Urinary bladder (tissue), 4 donors: ENCODE measurements at places on chromosomes 5 and 9. TPM values are rescaled to one million over a fixed set of nuclear protein-coding genes. Genes with fewer than 3 reads are reported as not detected.

GOLM1 gene
- 22.4 TPM for polyA plus RNA-seq

GRCh38 chr9:31774571-31774970 lies 609.9 kb upstream of the ACO1 start:
- no peak for DNase-seq

LEAP2 gene
- 5.6 TPM for polyA plus RNA-seq

- DNase-seq = no peak
Observed at GRCh38 chr5:123124859-123125595, 36.0 kb downstream of the PRDM6 start.

CRHBP gene
- 0.94 TPM for polyA plus RNA-seq

- DNase-seq = no peak
Observed at GRCh38 chr9:137022662-137023008, 5.4 kb downstream of the ABCA2 start.

- no peak for DNase-seq
Observed at GRCh38 chr9:80326105-80326504, 754.3 kb downstream of the TLE4 start.

DNA sequence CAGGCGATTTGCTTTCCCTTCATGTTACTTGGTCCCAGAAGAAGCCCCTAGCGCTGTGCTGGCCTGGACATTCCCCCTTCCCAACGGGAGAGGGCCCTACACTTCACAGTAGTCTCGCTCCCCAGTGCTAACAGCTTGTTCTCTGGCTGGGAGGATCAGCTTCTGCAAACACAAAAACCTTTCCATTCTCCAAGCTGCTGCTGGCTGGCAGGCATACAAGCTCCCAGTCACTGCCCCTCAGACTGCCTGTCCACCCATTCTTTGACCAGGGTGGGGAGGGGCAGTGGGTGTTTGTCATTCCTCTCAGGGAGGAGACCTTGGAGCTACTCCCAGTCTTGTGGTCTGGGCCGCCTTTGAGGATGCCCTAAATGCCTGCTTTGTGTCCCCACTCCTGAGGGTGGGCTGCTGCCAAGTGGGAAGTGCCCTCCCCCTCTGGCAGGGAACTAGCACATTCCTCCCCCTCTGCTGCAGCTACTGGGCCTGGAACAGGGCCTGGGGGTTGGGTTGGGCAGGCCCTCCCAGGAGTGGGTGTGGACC lies 20.8 kb downstream of the ENHO start:
- no peak for DNase-seq

GRCh38 chr5:21680196-21680595 lies 1172.9 kb downstream of the CDH12 start:
- no peak for DNase-seq

NPR3 gene
- polyA plus RNA-seq = 1.8 TPM

DNA sequence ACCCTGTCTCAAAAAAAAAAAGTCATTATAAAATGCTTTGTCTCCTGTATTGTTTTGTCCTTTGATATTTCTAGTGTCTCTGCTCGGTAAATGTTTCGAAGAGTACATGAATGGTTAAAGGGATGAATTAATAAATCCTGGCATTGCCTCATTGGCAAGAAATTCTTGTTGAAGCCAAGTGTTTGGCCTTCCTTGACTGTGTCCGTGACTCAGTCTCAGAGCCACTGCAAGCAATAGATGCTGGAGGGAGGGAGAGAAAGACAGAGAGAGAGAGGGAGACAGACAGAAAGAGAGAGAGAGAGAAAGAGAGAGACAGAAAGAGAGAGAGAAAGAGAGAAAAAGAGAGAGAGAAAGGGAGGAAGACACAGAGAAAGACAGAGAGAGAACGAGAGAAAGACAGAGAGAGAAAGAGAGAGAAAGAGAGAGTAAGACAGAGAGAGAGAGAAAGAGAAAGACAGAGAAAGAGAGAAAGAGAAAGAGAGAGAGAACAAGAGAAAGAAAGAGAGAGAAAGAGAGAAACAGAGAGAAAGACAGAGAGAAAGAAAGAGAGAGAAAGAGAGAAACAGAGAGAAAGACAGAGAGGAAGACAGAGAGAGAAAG lies 72.5 kb upstream of the RXRA start:
- DNase-seq = no peak

- DNase-seq = no peak
Observed at GRCh38 chr5:169746147-169746694, 109.1 kb downstream of the DOCK2 start.

DNA sequence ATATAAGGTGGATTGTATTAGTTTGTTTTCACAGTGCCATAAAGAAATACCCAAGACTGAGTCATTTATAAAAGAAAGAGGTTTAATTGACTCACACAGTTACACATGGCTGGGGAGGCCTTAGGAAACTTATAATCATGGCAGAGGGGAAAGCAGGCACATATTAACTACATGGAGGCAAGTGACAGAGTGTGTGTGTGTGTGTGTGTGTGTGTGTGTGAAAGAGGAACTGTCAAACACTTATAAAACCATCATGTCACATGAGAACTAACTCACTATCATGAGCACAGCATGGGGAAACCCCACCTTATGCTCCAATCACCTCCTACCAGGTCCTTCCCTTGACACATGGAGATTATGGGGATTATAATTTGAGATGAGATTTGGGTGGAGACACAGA lies 118.6 kb downstream of the SPEF2 start:
- no peak for DNase-seq

DNA sequence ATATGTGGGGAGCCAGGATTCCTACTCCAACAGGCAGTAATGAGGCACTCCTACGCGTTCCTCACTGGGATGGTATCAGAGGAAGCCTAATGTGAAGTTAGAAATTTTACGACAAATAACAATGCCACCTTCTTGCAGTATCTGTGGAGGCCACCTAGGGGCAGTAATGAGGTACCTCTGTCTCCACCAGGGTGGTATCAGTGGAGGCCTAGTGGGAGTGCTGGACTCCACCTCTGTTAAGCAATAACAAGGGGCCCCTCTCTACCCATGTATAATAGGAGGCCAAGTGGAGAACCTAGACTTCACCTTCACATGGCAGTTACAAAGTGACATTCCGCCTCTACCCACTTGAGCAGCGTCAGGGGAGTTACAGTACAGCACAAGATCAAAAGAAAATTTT lies 147.9 kb downstream of the PLPPR1 start:
- DNase-seq = no peak
